ENCODE measurements at places on chromosomes 7 and 10.

DNA sequence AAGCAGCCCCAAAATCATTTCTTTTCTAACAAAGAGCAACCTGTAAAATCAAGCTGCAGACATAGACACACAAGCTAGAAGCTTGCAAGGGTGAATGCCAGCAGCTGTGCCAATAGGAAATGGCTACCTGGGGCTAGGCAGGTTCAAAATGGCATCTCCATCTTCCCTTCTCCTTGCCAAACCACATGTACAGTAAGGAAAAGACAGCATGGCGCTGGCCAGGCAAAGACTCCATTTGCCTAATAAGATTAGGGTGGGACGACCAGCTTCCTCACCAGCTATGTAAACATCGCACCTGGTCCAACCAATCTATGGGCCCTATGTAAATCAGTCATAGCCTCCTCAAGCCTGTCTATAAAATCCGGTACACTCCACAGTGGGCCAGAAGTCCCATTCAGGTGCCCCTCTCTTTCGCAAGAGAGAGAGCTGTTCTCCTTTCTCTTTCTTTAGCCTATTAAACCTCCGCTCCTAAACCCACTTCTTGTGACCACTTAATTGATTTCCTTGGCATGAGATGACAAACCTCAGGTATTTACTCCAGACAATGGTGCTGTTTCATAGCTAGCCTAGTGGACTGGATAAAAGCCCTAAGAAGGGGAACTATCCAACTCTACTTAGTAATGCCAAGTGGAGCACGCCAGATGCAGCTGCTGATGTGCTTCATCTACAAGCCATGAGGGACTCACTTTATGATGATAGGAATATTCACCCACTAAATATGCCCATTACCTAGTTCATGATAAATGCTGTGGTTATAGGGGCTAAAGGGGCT, 44.1 kb downstream of the HTR7 start:
- DNase-seq, result no peak

- no peak for DNase-seq
These were observed 13.0 kb upstream of the ACBD5 start for GRCh38 chr10:27253576-27253975.

DNA sequence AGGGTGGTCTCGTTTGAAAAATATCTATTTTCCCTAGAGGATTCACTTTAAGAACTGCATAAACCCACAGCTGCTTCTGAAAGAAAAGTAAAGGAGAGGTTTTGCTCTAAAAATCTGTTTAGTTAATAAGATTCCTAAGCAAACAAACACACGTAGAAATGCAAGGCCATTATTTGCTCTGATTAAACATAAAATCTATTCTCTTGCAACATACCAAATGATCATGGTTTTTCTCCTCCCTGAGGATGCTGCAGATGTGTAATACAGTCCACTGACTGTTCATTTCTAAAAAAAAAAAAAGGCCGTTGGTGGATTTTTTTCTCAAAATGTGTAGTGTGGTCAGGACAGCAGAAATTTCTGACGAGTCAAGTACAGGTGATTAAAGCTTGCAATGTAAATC, 98.6 kb downstream of the BUB3 start:
- no peak for DNase-seq

DNA sequence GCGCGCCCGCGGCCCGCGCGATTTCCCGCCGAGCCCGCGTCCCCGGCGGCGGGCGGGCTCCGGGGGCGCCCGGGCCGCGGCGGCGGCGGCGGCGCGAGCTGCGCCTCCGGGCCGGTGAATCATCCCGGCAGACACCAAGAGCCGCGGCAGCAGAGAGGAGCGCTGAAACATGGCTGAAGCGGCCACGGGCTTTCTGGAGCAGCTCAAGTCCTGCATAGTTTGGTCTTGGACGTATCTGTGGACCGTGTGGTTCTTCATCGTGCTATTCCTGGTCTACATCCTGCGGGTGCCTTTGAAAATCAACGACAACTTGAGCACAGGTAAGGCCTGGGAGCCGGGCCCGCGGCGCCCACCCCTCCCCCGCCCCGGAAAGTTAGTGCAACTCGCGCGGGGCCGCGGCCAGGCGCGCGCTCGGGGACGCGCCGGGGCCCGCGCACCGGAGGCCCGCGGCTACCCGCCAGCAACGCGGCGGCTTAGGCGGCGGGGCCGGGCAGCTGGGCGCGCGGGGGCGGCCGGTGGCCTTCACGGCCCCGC, at the start of gene ST7:
Gene ST7, plus strand, starts transcription at position 130 of the 534 bp plus-strand sequence. Its CDS starts 40 bp downstream, at position 170.
- DNase-seq, result peak; percentile 75

- DNase-seq, result no peak
These were observed 35.9 kb downstream of the FAM53B start for GRCh38 chr10:124708246-124708779.

DNA sequence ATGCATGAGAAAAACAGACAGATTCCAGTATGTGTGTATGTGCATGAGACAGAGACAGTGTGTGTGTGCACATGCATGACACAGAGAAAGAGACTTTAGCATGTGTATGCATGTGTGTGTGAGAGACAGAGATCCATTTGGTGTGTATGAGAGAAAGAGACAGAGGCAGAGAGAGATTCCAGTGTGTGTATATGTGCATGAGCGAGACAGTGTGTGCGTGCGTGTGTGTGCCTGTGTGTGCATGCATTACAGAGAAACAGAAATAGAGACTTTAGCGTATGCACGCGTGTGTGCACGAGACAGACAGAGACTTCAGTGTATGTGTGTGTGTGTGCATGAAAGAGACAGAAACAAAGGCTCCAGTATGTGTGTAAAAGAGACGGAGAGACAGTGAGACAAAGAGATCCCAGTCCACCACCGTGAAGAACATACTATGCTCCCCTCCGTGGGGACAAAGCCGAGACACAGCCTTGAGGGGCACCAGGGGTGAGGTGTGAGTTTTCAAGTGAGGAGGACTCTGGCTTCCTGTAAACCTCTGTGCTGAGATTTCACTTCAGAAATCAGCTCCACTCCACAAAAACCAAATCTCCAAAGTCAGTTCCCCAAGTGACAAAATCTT, 188.9 kb downstream of the GRID1 start:
- no peak for DNase-seq

- no peak for DNase-seq
These were observed 764.4 kb downstream of the LRMDA start for GRCh38 chr10:76195654-76196390.

GRCh38 chr10:3056280-3057037, 10.9 kb upstream of the PFKP start:
- DNase-seq, result no peak

DNA sequence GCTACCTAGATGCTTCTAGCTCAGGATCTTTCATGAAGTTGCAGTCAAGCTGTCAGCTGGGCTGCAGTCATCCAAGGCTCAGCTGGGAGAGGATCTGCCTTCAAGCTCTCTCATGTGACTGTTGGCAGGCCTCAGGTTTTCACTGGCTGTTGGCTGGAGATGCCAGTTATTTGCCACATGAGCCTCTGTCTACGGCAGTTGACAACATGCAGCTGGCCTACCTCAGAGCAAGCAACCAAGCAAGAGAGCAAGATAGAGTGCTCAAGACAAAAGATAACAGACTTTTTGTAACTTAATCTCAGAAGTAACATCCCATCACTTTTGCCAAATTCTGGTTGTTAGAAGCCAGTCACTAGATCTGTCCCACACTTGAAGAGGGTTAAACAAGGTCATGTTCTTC, 125.8 kb downstream of the TPST1 start:
- DNase-seq, result no peak

DNA sequence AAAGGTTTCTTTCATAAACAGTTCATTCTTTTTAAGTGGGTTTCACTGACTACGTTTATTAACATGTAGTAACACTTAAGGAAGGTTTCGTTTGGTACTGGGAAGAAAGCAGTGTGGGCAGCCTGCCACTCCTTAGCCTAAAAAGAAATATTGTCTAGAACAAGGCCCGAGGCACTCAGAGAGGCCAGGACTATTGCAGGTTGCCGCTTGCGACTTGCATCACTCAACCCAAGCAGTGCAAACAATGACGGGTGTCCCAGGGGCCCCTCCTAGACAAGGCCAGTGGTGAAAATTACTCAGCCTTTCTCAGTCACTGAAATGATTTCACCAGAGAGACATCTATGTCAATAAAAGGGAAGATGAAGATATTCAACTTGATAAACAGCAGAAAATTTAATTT, 243.9 kb downstream of the SNX13 start:
- no peak for DNase-seq

- no peak for DNase-seq
These were observed 39.7 kb downstream of the CADPS2 start for GRCh38 chr7:122846591-122846990.

DNA sequence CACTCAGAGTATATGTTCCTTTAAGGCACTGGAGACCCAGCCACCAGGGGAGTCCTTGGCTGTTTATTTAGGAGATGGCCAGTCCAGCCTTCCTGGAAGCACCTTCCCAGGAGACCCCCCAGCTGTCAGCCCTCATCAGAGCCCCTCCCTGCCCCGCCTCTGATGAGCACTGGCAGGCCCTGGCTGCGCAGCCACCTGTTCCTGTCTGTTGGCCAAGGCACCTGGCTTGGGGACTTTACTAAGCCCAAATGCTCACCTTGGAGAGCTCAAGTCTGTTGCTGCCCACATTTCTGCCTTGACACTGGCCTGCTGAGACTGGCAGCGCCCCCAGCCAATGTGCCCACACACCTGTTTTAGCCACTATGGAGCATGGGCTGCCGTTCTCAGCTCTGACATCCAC, 124.7 kb downstream of the ELMO1 start:
- no peak for DNase-seq

DNA sequence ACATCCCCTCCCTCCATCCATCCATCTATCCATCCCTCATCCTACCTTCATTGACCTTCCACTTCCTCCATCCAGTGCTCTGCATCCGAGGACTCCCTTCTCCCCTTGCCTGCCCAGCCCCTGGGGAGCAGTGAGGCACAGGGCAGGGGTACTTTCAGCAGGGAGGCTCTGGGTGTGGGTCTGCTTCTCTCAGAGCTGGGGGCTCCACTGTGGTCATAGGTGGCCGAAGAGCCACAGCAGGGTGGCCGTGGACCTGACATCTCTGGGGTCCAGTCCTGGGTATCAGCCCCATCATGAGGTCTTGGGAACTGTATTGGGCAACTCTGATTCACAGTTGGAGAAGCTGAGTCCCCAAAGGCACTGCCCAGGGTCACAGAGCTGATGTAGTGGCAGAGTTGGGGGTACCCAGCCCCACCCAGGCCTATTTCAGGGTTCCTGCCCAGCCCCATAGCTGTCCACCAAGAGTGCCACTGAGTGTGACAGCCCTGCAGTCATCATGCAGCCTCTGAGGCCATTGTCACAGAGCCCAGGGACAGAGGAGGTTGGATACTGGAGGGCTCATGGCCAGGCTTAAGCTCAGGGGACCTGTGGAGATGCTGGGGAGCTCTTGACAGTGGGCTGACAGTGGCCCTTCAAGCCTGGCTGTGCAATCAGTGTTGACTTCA, 35.3 kb upstream of the DPYSL4 start:
- DNase-seq, result no peak

GRCh38 chr10:24908793-24909423, 43.5 kb downstream of the PRTFDC1 start:
- peak; percentile 26 for DNase-seq

DNA sequence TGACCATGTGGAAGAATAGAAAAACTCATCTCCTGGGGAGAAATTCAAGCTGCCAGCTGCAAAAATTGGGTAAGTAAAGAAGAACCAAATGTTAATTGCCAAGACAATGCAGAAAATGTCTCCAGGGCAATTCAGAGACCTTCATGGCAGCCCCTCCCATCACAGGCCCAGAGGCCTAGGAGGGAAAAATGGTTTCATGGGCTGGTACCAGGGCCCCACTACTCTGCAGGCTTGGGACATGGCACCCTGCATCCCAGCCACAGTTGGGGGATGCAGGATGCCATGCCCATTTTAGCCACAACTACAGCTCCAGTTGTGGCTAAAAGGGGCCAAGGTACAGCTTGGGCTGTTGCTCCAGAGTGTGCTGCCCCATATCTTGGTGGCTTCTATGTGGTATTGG, 20.9 kb upstream of the MKLN1 start:
- DNase-seq, result no peak

- DNase-seq, result peak; percentile 58
These were observed 1.5 kb upstream of the SKIDA1 start for GRCh38 chr10:21526860-21527597.

DNA sequence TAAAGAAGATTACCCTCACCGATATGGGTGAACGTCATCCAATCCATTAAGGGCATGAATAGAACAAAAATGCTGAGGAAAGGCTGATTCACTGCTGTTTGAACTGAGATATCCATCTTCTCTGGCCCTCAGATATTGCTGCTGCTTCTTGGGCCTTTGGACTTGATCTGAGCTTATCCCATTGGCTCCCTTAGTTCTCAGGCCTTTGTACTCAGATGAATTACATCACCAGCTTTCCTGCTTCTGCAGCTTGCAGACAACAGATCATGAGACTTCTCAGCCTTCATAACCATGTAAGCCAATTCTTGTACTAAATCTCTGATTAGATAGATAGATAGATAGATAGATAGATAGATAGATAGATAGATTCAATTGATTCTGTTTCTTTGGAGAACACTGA, 40.2 kb downstream of the CYCS start:
- DNase-seq, result no peak

GRCh38 chr10:62959553-62959952, 143.4 kb upstream of the EGR2 start:
- no peak for DNase-seq

DNA sequence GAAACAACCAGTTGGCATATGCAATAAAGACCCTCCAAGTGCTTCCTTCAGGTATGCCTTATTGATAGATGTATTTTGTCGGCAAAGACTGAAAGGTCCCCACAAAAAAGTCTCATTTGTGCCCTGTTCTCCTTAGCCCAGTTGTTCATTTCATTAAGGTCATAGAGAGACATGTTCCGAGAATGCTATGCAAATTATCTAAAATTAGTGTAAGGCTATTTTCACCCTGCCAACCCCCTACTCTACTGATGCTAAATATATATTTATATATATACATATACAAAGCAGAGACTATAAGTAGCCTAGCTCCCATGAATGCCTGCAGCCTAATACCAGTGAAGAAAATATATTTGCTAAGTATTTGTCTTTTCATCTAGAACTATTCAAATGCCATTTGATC, 96.7 kb upstream of the ADO start:
- no peak for DNase-seq

DNA sequence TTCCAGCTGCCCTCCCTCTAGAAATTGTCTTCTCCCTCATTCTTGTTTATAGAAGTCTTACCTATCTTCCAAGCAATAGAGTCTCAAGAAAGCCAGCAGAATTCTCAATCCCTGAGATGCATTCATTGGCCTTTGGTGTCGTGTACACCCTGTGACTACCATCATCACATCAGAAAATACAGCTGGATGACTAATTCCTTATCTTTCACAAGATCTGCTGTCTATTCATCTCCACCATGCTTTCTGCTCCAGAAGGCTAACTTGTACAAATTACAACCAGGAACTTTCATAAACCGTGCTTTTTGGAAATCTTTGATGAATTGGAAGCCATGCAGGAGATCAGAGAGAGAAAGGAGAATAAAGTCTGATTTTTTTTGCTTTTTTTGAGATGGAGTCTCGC, 1062.9 kb upstream of the GHITM start:
- no peak for DNase-seq

GRCh38 chr10:82228701-82229100, 353.7 kb downstream of the NRG3 start:
- no peak for DNase-seq

DNA sequence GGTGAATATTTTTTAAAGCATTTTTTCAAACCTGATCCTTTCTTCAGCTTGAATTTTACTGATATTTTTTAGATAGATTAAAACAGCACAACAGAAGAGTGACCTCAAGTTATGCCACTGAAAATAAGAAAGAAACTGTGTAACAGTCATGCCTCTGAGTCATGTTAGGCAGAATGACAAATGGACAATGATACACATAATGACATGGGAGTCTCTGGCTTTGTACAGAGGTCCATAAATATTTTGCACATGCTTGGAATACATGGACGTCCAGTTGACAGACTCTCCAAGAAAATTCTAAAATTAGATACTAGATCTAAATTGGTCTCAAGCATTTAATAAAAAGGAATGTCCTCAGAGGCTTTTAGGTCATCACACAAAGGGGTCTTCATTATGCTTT, 21.9 kb upstream of the SEMA3A start:
- no peak for DNase-seq
